NCI-H1694 treated with DMSO at 0.1 percent for 48 hours (cell line): ENCODE measurements at places on chromosomes 13 and 19.
A peak's percentile ranks its signal among the peaks of the same experiment; 100 is the strongest.

GRCh38 chr13:49292742-49293486 is 45.2 kb downstream of the CDADC1 start:
- DNase-seq: no peak

DNA sequence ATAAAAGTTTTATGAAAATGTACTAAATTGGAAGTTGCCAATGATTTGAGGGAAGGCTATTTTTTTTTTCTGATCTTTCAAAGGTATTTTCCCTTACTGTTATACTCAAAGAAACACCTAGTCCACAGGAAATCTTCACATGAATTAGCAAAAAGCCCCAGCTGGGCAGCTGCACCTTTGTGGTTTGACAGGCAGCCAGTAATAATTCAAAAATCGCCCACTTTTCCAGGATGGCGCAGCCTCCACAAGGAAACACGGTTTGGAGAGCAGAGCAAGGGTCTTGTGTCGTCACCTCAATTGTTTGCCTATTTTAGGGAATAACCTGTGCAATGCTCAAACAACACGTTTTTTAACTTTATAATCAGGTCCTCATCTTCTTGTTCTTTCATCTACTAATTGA is 324.9 kb upstream of the GPC6 start:
- DNase-seq: no peak

- no peak for DNase-seq
Observed at GRCh38 chr13:80547885-80548825, 207.2 kb upstream of the SPRY2 start.

DNA sequence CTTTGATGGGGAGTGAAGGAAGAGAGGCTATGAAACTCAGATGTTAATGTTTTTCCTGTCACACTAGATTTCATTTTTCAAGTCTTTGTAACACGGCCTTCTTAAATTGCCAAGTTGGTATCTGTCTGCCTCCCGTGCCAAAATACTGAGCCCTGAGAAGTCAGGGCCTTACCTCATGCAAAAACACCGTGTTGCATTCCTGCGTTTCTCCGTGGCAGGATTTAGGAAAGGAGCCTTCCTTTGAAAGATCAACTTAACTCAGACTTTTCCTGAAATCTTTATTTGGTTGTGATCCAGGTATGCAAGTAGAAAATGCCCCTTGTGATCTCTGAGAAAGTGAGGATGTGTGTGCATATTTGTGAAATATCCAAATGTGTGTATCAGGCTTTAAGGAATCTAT is 1291.0 kb upstream of the SLC10A2 start:
- no peak for DNase-seq

DNA sequence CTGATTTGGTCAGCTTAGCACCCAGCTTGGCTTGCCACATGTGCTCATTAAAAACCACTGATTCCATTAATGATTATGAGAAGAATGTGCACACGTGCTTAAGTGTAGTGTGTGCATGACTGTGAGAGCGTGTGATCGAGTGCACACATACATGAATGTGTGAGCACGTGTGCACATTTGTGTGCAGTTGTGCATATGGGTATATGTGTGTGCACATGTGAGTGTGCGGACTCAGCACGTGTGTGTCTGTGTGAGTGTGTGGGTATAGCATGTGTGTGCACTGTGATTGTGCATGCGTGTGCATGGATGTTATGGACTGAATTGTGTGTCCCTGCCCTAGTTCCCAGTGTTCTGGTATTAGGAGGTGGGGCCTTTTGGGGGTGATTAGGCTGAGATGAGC is 202.1 kb upstream of the ZNF536 start:
- no peak for DNase-seq

- DNase-seq: no peak
Observed at GRCh38 chr13:35694031-35694430, 217.5 kb upstream of the MAB21L1 start.

GRCh38 chr19:2987797-2988196 is 10.4 kb downstream of the TLE6 start:
- no peak for DNase-seq

DNA sequence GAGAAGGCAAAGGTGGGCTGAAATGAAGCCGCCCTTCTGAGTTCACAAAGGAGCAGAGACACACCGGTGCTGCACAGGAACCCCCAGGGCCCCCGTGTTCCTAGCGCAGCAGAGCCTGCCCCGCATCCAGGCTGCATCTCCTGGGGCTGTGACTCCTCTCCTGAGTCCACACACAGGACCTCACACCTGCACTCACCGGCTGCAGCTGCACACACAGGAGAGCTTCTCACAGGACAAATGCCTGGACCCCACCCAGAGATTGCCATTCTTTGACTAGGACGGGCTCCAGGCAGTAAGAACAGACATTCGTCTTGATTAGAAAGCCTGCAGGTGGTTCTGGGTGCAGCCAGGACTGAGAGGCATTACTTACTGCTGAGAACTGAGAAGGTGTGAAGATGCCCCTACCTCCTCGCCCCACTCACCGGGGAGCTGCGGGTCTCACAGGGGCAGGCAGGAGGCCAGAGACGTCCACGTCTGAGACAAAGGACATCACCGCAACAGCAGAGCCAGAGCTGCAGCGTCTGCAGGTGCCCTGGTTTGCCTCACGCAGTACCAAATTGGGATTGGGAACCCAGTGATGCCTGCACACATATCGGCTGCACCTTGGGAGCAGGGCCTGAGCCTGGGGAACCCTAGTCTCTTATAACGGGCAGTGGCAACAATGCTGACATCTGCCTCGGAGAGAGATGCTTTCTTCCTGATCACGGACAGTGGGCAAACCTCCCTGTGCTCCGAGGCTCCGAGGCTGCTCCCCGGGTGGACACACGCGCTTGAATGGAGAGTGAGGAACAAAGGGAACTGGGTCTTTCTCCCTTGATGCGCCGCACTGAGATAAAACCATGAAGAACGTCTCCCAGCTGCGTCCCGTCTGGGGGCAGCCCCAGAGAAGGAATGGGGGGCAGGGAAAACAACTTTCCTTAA is 50.4 kb downstream of the RASA3 start:
- no peak for DNase-seq

DNA sequence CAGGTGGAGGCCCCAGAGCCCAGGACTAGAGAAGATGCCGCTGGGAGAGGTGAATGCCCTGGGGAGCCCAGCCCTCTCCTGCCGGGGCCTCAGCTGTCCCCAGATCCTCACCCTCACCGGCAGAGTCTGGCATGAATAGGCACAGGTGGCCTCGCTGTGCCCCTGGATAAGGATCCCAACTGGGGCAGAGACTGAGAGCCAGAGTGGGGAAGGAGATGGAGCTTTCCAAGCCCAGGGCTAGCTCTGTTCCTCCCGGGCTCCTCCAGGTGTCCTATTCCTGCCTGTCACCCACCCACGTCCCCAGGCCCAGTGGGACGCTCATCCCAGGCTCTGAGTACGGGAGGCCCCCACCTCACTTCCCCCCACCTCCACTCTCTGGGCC is 16.5 kb downstream of the PRR36 start:
- no peak for DNase-seq

GRCh38 chr13:23637829-23638228 is 67.6 kb downstream of the TNFRSF19 start:
- peak; percentile 65 for DNase-seq
